Stimulated activated CD8-positive, alpha-beta memory T cell treated with anti-CD3 and anti-CD28 coated beads, Interleukin-15, amount 100 ng/mL, for 24 hours (primary cell): ENCODE measurements at places on chromosomes 1 and 21.

GRCh38 chr1:55216096-55216495, 932 bp upstream of the USP24 start:
- no peak for DNase-seq

DNA sequence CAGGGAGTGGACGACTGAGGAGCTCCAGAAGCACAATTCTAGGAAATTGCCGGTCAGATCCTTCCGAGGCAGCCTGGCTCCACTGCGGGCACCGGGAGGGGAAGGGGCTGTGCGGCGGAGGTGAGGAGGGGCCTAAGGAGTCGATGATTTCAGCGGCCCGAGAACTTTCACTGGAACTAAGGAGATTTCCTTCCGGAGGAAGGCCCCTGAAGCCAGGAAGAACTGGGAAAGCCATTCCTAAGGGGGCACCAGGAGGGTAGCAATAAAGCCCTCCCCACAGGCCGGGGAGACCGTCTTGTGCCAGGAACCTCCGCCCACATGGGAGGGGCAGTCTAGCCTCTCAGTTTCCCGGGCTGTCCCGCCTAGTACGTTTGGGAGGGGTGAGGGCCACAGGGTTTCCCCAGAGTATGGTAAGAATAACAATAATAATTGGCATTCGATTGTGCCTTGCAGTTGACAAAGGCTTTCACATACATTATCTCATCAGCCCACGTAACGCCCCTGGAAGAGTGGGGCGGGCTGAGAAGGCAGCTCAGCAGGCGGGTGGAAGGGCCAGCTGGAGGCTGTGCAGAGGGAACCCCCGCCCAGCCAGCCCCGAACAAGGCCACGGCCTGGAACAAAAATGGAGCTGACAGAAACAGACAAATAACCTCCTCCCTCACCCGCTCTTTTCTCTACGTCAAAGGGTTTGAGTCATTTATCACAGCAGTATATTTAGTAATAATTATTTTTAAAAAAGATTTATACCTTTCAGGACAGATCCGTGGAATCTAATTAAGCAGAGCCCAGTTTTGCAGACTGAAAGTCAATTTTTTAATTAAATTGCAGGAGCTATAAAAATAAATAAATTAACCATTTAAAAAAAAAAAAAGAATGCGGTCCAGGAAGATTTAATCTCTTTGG, 19.8 kb downstream of the NPR1 start:
- DNase-seq, result no peak

DNA sequence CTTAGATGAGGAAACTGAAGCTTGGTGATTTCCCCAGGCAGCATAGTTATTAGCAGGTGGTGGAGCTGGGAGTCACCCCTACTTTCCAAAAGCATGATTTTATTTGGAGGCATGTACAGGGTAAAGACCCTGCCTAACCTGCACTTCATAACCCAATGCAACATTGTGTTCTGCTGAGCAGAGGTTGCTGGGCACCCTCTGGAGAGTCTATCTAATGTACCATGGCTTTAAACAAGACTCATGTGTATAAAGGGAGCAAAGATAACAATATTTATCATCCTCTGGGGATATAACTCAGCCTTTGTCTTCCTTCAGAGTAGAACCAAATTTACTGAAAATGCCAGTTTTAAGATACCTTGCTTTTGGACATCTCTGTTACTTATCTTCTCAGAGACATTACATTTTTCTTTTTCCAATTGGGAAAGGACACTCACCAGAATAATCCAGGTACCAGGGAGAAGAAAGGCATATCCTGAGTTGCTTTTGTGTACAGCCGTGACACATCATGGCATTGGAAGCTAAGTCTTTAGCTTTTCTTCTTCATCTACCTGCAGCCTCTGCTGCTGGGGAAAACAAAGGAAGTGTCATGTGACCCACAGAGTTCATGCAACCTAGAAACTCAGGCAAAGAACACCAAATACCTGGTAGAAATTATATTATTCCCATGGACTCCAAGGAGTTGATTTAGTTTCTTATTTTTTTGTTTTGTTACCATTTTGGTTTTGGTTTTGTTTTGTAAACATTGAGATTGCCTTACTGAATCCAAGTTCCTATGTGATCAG, 39.6 kb downstream of the ELAVL4 start:
- no peak for DNase-seq

DNA sequence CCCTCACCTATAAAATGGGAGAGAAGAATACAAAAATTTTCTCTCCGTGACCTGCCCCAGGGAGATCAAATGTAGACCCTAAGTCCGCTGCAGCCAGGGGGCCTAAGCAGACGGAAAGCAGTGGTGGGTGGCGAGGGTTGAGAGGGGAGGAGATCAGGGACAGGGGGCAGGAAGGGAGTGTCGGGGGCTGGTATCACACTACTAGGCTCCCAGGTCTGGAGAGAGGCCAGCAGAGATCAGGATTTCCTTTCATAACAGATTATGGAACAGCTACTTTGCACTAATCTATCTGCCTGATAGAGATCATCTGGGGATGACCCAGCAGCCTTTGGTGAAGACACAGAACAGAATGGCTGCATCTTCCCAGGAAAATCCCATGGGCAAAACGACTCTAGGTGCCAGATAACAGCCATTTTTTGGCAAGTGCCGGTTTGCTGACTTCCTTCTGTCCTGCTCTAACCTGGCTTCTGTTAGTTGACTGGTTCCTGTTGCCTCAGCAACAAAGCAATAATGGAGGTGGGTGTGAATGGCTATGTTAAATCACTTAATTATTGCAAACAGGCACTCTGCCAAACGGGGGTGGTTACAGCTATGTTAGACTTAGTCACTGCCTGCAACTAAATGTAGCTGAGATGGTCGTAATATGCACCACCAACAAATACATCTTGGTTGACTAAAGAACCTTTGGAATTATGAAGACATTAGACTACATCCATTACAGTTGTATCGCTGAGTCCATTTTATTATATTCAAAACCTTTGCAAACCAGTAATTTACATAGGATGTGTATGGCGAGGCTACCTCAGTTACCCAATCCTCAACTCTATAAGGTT, 30.0 kb upstream of the EPS8L3 start:
- DNase-seq, result no peak

DNA sequence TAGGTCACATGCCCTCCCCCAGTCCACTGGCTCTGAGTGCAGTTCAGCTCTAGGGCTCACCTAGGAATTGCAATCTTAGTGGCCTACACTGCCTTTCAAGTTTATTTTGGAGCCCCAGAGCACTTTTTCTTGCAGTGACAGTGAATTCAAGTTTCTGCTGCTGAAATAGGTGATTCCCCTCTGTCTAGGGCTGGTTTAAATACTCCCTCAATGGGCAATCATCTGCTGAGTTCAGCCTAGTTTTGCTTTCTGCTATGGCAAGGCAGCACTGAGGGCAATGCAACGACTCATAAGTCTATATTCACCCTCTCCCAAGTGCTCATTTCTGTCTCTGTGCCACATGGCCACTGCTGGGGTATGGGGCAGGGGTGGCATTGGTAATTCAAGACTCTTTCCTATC, 472.6 kb upstream of the RGS18 start:
- DNase-seq, result no peak

GRCh38 chr1:28971980-28972771, 57.8 kb downstream of the EPB41 start:
- DNase-seq, result no peak

- no peak for DNase-seq
Observed at GRCh38 chr1:15989776-15990175, 13.9 kb upstream of the ZBTB17 start.

DNA sequence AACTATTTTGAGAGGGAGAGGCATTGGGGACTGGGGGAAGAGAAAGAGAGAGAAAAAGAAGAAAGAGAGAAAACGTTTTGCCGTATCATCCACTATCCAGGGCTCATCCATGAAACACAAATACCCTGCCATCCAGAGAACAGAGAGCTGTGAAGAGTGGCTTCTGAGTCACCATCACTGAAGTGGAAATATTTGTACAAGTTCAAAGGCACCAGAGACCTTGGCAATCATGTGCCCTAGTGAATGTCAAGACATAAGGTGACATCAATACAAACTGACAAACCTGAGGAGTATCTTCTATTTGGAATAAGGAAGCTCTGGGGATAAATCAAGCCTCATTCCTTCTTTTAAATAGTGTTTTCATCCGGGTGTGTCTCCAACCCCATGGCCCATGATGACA, 197.2 kb upstream of the PROX1 start:
- no peak for DNase-seq

DNA sequence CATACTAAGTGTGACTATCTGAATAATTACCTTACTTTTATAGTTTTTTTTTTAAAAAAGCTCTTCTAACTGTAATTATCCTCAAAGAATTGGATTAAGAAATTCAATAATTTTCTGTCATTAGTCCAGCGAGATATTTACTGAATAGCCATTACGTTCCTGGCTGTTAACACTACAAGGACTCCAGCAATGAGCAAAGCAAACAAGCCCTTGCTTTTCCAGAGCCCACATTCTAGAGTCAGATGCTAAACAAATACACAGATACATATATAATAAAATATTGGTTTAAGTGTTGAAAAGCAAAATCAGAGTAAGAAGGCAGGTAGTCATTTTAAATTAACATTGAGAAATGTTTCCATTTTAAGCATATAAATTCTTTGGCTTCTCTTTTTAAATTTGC, 118.4 kb downstream of the ATF6 start:
- no peak for DNase-seq

- DNase-seq, result no peak
Observed at GRCh38 chr1:68113966-68114365, 63.5 kb upstream of the DIRAS3 start.

- DNase-seq, result peak; percentile 21
Observed at GRCh38 chr1:53739109-53739681, at the start of gene GLIS1. TSS of gene GLIS1 (minus strand) at chr1:53739164. CDS start at chr1:53738064, 1,100 bp downstream.

DNA sequence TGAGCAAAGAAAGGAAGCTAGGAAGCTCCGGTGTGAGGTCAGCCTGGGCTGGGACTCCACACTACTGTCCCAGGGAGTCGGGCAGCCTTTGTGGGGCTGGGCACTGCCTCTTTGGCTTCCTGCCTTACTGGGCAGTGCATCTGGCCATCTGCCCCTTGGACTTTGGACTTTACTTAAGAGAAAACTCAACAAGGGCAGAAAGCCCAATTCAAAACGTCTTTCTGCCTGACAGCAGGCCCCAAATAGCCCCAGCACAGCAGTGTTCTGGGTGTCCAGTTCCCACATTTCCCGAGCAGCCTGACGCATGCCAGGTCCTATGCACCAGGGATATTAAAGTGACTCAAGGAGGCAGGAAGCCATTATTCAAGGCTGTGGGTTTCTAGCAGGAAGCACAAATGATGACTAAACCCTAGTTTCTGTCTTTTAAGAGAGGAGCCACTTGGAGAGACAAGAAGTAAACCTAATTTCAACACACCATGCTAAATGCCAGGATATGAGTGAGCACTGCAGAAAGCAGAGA, 37.9 kb upstream of the EDEM3 start:
- DNase-seq, result no peak

- DNase-seq, result no peak
Observed at GRCh38 chr1:227541796-227542152, 21.6 kb upstream of the ZNF678 start.

DNA sequence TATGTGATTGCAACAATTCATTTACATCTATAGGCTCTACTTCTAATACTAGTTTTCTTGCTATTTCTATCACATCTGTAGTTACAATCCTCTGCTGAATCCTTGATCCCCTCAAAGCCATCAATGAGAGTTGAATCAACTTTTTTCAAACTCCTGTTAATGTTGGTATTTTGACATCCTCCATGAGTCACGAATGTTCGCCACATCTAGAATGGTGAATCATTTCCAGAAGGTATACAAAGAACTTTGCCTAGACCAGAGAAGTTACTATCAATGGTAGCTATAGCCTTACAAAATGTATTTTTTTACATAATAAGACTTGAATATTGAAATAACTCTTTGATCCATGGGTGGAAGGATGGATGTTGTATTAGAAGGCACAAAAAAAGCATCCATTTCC, 110.0 kb downstream of the AMY1C start:
- DNase-seq, result no peak

DNA sequence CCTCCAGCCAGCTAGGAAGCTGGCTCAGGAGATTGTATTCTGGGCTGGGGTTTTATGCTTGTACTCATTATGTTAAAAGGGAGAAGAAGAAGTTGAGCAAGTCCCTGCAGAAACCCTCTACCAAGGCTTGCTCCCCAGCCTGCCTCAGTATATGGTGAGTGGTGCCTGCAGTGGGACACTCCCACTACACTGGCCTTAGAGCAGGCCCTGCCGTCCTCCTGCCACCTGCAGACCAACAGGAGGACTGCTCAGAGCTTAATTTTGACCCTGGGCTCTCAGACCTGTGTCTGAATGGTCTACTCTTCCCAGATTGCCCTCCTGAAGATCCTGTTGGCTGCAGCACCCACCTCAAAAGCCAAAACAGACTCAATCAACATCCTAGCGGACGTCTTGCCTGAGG, 13.0 kb downstream of the STRIP1 start:
- DNase-seq, result no peak

GRCh38 chr1:218718206-218718605, 373.1 kb downstream of the TGFB2 start:
- DNase-seq, result no peak

DNA sequence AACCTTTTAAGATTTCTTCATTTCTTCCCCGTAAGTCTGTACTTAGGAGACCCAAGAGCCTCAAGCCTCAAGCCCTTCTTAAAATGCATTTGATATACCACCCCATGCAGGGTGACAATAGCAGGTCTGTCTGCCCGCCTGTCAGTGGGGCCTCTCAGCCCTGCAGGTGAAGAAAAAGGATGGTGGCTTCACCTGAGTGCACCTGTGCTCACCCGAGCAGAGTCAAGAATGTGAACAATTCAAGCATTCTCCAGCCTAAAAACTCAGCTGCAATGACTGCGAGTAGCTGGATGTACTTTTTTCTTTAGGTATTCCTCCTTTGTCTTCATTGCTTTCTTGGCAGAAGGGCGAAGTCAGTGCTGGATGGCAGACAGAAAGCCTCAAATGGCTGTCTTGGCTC, 203.3 kb downstream of the LMX1A start:
- DNase-seq, result no peak

DNA sequence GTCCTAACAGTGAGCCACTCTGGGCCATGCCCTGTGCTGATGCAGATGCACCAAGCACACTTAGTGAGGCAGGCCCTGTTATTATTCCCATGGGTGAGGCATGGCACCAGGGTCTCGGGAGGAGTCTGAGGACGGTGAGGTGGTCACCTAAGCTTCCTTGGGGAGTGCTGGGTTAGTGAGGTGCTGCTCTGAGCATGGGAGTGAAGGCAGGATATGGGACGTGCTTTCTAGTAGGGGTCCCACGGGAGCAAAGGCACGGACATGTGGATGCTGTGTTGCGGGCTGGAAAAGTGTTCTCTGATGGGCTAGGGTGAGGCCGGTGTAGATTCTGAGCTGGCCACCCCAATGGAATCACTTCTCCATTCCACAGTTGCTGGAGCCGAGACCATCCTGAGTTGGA, 77.5 kb upstream of the CSF3R start:
- DNase-seq, result no peak

DNA sequence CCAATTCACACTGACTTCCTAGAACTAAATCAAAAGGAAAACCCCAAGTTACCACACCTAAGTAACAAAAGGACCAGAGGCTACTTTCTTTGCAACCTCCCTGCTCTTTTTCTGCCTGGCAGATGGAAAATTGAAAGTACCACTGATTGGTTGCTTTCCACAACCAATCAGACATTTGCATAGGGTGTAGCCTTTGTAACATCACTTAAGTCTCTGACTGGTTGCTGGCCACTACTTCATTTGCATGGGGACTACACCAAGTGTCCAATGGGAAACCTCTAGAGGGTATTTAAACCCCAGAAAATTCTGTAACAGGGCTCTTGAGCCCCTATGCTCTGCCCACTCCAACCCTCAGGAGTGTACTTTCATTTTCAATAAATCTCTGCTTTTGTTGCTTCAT, 365.0 kb downstream of the LTN1 start:
- no peak for DNase-seq

GRCh38 chr1:71464016-71464415, 383.2 kb upstream of the ZRANB2 start:
- no peak for DNase-seq
